ENCODE measurements at places on chromosomes 12 and 14.

- no peak for DNase-seq
These were observed 876.9 kb upstream of the FBXO33 start for GRCh38 chr14:40309124-40309523.

- DNase-seq = no peak
These were observed 100.9 kb upstream of the PKP2 start for GRCh38 chr12:32997471-32997870.

- DNase-seq = no peak
These were observed 652 bp upstream of the SELPLG start for GRCh38 chr12:108634341-108634751.

DNA sequence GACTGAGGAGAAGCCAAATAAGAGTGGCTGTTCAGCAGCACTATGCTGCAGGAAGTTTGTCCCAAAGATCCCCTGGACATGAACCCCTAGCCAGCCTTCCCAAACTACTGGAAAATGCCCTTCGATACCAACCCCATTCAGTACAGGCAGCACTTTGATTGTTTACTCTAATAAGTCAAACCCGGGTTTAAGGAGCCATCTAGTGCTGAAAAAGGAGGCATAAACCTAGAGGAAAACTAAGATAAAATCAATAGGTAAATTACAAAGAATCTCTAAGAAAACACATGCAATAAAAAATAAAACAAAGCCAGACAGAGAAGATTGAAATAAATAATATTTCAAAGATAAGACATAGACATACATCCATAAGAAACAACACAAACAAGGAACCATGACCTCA is 771.6 kb downstream of the RPS29 start:
- no peak for DNase-seq

GRCh38 chr14:88535149-88535548 is 19.7 kb downstream of the PTPN21 start:
- no peak for DNase-seq

DNA sequence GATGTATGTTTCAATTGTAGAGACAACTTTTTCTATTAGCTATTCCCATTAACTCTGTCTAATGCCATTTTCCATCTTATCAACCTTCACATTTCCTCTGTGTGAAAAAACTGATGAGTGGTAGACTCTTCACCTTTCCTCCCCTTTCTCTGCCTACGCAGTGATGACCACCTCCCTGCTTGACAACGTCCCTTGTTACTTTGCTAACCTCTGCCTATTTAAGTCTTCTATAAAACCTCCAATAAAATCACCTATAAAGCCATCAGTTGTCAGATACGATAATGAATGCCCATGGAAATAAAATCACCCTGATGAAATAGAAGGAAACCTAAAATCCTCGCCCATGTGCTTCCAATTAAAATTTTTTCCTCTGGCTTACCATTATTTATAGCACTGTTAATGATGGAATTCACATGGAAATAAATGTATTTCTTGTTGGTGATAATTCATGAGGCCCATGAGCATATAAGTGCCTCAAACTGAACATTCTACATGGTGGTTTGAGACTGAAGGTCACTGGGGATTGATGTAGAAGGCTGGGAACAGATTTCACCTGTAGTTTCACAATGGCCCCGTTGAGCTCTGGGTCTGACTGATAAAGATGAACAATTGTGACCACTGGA is 1454.0 kb upstream of the SEL1L start:
- no peak for DNase-seq

- DNase-seq = no peak
These were observed 44.9 kb downstream of the KRT80 start for GRCh38 chr12:52146822-52147366.

GRCh38 chr12:121765573-121765972 is 27.9 kb downstream of the RHOF start:
- DNase-seq = peak; percentile 88

GRCh38 chr12:105775343-105775742 is 363.4 kb downstream of the NUAK1 start:
- DNase-seq = peak; percentile 65

- DNase-seq = no peak
These were observed 51.3 kb downstream of the CCDC85C start for GRCh38 chr14:99552572-99553216.

DNA sequence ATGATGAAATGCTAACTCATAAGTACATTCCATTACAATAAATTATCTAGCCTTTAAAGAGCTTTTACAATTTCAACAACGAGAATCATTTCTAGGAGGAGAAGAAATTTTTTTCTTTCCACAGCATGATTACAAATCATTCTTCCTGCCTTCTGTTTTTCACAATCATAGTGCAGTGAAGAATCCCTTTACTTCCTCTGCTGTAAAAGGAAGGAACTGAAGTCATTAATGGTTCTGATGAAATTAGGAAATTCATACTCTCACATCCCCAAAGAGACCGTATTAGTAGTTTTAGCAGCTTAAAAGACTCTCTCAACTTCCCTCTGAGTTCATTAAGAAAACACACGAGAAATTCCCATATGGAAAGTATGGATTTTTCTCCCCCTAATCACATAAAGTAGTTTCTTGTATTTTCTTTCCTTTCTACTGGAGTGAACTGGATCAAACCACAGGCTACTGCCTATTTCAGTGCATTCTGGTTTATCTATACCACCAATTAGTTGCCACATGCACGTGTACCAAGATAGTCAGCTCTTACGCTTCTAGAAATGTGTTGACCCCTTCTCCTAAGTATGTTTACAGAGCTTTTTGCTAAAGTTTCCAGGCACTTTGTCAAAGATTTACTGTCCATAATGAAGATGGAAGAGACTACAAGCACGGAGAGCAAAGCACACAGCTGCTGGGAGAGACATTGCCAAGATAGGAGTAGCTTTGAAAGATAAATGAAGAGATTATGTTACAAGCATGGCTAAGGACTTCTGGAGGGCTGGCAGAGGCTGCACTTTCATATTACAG is 58.9 kb upstream of the KITLG start:
- peak; percentile 76 for DNase-seq

GRCh38 chr12:95522692-95523091 is 28.6 kb downstream of the USP44 start:
- DNase-seq = no peak

GRCh38 chr12:114703060-114703493 is 19.1 kb upstream of the TBX3 start:
- DNase-seq = no peak

DNA sequence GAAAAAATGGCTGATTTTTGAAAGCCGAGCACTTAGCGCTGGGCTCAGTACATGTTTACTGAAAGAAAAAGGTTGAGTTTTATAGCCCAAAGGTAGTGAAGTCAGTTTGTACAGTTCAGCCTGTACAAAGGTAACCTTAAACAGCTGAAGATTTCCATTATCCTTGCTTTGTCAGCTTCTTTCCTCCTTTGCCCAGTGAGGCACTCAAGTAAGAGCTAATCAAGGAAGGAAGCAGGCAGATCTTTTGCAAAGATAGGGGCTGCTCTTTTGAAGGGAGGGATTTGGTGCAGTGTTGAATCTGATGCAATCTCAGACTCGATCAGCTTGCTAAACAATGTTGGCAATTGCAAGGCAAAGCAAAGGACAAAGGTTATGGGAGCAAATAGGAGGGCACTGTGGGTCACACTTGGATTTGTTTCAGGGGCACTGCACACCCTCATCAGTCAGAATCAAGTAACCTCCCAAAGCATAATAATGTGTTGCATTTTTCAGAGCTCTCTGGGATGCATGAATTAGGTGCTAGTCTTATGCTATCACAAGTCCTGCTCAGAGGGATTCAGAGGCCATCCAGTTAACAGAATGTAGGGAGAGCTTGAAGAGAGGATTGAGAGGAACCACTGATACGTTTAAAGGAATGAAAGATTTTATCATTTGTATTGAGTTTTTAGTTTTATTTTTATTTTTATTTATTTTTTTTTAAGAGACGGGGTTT is 44.4 kb downstream of the ANO6 start:
- peak; percentile 70 for DNase-seq

DNA sequence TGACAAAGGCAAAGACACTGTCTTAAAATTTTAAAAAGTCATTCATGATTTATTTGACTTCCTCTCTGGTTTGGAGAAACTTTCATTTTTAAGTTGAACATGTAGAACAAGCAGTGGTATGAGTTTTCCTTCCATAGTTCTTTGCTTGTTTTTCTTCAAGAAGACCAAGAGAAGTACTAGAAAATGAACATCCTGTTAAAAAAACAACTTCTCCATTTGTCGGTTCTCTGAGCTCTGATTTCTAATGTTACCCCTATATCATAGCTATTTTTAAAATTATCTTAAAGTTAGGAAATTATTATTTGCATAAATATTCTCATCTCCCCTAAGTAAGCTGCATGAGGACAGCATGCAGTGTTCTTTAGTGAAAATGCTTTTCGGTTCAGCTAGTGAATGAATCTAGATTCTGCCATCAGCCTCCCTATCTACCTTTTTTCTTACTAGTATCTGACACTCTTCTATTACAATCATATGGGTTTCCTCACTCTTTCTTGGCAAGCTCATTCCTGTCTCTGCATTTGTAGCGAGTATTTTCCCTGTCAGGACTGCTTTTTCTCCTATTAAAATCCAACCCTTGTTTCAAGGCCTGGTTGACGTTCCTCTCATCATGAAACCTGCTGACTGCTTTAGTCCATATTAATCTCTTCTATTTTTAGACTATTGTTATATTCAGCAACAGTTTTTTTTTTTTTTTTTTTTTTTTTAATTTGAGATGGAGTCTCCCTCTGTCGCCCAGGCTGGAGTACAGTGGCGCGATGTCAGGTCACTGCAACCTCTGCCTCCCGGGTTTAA is 15.8 kb downstream of the DIP2B start:
- DNase-seq = no peak

- no peak for DNase-seq
These were observed 14.1 kb downstream of the SIVA1 start for GRCh38 chr14:104766863-104767633.

GRCh38 chr14:100201701-100202100 is 37.2 kb upstream of the YY1 start:
- no peak for DNase-seq

DNA sequence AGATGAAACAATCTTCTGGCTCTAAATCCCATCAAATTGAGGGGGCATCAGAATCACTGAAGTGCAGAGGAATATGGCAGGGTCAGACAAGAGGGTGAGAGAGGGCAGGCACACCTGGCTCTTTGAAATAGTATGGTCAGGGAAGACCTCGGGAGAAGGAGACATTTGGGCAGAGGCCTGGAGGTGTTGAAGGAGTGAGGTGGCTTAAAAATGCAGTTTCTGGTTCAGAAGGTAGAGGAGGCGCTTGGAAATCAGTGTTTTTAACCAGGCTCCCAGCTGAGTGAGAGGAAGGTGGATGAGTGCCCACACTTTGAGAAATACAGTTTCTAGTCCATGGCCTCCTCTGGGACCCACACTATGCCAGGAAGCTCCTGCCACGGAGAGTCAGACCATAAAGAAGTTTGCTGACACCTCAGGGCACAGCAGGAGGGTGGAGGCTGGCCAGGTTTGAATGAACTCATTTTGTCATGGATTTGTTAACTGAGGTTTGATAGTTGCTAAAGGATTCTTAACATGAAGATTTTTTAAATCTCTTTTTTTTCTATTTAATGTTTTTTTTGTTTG is 20.1 kb downstream of the NID2 start:
- DNase-seq = no peak

DNA sequence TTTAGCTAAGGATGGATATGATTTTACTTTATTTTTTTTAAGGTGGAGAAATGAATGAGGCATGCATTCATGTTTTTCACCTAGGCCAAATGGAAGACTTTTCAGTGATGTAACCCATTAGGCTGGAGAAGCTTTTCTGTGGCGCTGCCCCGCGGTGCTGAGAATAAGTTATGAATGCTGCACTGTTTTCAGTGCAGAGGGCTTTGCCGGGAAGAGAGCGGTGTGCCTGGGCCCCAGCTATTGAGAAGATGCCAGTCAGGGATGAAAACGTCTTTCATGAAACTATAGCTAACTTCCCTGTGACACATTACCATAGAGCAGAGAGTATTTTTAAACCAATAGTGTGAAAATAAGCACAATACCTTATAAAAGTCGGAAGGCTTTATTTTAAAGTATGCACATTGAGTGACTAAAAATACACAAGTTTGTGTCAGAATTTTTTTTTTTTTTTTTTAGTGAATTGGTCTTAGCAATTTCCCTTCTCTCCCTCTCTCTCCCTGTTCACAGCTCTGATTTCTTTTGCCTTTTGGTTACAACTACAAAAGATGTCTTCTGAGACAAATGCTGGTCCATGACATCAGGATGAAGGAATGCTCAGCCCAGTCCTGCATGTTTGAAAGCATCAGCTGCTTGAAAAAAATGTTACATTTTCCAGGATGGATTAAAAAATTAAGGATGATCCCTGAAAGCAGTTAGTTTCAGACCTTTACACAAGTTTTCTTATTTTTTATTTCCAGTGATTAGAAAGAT is 48.3 kb downstream of the NPAS3 start:
- DNase-seq = peak; percentile 53

DNA sequence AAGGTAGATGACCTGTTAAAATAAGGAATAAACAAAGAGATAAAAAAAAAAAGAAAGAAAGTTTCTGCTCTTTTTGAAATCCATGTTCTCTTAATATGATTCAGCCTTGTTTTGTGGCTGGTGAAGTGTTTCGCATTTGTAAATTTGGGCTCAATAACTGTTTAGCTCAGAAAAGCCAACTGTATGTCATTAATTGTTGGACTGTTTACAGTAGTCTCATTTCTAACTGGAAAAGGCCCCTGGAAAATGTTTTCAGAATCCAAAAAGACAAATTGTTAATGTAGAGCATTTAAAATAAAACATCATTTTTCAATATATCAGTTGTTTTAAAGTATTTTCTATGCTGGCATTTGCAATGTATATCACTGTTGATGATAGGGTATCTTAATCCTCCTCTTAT is 47.4 kb upstream of the DYRK2 start:
- no peak for DNase-seq

DNA sequence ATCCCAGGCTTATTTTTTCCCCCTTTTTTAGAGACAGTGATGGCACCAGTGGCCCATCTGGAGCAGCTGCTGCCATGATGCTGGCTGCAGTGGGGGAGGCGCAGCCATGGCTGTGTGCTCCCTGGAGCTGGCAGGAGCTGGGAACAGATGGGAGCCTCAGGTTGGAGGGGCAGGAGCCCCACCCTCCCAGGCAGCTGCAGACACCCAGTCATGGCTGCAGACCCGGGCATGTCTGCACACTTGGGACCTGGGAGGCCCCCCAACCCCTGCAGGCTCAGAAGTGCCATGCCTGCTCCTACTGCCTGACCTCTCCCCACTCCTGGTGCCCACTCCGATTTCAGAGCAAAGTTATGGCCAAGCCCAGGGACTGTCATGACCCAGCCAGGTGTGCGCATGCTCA is 25.1 kb downstream of the CDKL1 start:
- no peak for DNase-seq

DNA sequence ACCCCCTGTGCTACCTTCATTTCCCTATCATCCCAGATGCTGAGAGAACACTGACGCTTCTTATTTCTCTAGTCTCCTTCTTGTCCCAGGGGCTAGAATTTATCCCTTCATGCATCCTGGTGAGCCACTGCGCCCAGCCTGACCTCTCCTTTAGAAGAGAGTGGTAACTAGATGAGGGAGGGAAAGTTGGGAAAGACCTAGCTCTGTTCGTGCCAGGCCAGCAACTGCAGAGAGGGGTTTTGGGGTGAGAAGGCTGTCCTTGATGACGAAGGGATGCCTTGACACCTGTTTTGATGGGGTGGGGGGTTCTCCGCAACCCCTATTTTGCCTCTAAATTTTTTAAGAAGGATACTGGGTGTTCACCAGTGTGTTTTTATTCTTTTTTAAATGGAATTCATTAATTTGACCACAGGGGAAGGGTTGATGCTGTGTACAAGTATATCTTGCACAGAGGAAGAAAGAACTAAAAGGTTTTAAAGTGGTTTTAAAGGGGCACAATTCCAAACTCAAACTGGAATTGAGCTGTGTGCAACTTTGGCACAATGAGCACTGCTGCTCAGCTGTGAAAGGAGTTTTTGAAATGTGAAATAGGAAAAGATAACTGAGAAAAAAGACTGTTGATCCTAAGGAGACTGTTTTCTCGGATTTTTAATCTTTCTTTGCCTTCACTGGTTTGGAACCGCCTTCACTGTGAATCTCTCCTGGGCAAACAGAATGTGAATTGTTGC is 7.0 kb upstream of the MMP19 start:
- DNase-seq = no peak

All from iris pigment epithelial cell (primary cell).